ENCODE measurements at places on chromosomes 7 and 10.

GRCh38 chr7:124856299-124856888 is 73.2 kb downstream of the POT1 start:
- peak; percentile 32 for DNase-seq

DNA sequence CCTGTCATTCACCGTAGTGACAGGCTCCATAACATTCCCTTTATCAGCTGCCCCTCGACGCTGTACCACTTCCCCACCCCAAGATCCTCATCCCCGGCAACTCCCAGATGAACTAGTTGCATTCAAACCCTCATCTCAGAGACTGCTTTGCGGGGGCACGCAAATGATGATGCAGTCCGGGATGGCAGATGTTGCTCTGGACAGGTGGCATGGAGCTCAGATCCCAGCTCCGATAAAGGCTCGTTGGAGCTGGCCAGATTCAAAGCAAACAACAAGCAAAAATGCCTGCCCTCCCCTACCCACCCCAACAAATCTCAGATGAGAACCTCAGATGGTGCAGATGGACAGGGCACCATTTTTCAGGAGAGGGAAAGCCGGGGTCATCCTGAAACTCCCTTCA is 46.7 kb downstream of the CARD11 start:
- no peak for DNase-seq

DNA sequence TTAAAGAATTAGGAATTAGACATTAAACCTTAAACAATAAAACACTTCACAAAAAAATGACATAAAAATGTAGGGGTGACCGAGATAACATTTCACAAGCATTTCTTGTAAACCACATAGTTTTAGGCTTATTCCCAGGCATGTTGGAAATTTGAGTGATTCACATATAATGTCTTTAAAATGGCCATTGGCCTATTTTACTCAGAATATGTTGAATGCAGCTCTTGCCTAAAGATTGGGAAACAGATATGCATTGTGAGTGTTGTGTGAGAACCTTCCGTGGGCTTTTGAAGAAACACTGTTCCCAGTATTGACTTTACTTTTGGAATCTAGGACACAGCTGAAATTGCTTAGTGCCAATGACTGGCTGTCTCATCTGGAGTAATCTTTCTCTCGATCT is 79.6 kb downstream of the ARL5B start:
- no peak for DNase-seq

- DNase-seq: no peak
Observed at GRCh38 chr7:148037044-148037443, 553.5 kb upstream of the C7orf33 start.

GRCh38 chr10:97078261-97078937 is 107.4 kb downstream of the SLIT1 start:
- DNase-seq: no peak

GRCh38 chr10:124144536-124144935 is 51.1 kb upstream of the CHST15 start:
- DNase-seq: no peak

DNA sequence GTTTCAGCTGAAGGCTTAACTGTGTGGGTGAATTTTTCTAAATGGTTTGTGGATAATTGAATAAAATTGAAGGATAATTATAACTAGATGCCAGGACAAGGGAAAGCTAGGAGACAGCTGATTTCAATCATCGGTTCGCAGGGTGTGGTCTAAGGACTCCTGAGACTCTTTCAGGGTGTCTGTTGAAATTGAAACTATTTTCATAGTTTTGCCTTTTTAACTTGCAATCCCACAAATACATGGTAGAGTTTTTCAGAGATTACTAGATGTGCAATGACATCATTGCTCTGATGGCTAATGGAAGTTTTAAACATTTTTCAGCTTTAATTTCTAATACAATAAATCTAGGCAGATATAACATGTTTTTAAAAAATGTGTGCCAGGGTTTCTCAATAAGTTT is 18.5 kb downstream of the TRUB1 start:
- DNase-seq: no peak

DNA sequence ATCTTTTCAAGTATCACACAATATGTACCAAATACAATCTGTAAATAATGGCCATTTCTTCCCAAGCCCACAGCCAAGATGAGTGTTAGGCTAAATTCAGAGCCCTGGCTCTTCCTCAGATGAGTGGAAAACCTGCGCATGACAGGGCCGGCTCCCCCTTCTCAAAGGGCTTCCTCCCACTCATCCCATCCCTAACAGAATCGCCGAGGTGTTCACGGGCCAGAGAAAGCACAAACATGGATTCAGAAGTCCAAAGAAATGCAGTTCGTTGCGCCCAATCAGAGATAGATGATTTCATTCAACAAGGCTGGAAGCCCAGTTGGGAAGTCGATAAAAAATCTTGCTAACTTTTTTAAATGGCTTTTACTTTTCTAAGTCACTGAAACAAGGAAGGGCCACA is 121.8 kb downstream of the UBE2H start:
- DNase-seq: no peak

- no peak for DNase-seq
Observed at GRCh38 chr7:47693216-47693615, 111.3 kb upstream of the TNS3 start.

DNA sequence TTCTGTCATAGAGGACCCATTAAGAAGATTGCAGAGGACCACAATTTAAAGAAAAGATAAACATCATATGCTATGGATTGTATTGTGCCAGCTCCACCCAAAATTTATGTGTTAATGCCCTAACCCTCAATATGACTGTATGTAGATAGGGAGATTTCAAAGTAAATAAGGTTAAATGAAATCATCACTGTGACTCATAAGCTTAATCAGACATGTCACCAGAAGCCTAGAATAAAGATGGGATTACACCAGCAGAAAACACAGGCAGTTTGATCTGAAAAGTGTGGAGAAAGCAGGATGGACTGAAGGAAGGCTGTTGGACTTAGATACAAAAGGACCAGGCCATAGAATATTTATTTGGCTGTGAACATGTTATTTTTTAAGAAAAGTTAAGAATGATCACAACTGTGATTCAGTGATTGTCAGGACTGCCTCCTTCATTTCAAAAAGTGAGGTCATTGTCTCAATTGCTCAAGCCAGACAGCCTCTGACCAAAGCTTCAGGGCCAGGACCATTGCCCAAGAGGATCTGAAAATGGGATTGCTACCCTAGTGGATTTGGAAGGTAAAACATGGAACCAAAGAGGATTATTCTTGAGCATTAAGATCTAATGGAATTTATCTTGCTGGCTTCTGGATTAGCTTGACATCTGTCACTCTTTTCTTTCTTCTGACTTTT is 270.8 kb upstream of the POM121L12 start:
- no peak for DNase-seq

- no peak for DNase-seq
Observed at GRCh38 chr7:36659172-36659516, 65.2 kb downstream of the AOAH start.

DNA sequence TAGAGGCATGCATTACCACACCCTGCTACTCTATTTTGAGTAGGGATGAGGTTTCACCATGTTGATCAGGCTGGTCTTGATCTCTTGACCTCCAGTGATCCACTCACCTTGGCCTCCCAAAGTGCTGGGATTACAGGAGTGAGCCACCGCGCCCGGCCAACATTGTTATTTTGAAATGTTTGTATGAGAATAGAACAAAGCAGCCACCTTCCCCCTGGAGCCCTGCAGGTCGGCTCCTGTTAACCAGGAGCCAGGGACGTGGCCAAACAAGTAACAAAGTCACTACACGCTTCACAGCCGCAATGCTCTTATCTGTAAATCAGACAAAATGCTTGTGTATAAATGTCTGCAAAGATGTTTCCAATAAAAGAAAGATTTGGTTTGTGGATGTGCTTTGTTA is 295.4 kb downstream of the CNTNAP2 start:
- DNase-seq: no peak

GRCh38 chr7:74722153-74722552 is 51.7 kb upstream of the NCF1 start:
- DNase-seq: no peak

Data from HCT116 (cell line).